GM23338 (cell line): ENCODE measurements at places on chromosomes 7 and 10. TPM values are rescaled to one million over a fixed set of nuclear protein-coding genes. Genes with fewer than 3 reads are reported as not detected.

DNA sequence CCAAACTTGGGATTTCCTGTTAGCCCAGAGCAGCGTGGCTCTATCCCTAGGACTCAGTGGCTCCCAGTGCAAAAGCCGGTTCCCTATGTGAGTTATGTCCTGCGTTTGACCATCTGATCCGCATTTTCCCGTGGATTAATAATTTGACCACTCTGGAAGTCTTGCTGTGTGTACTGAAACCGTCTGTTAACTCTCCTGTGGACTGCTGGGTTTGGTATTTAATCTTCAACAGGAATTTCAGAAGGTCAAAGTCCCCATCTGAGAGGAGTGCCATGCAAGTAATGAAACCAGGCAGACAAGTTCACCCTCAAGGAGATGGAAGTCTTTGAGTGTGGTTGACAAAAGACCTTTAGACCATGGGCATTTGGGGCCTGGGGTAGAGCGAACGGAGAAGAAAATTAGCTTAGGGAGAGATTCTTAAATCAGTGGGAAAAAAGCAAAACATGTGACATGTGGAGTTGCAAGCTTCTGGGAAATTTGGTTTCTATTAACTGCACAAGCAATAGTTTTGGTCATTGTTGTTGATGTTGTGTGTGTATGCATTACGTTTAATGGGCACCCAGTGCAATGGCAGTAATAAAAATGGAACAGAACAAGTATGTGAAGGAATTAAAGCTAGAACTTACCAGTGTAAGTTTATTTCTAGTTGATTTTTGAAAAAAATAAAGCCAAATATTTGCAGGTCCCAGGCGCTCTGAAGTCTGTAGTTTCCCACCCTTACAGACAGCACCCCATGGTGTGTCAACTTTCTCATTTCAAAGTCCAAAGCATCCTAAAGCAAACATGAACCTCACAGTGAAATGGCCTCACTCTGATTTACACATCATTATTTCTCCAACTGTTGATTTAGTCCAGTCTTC lies 38.2 kb downstream of the LYZL1 start:
- no peak for DNase-seq

GRCh38 chr10:110113670-110114337 lies 93.6 kb upstream of the MXI1 start:
- DNase-seq, result peak; percentile 19

GCK gene
- total RNA-seq, result 7.3 and 9.3 TPM in 2 replicates

CCDC3 gene
- total RNA-seq, result 4.5 and 5.2 TPM in 2 replicates

DNA sequence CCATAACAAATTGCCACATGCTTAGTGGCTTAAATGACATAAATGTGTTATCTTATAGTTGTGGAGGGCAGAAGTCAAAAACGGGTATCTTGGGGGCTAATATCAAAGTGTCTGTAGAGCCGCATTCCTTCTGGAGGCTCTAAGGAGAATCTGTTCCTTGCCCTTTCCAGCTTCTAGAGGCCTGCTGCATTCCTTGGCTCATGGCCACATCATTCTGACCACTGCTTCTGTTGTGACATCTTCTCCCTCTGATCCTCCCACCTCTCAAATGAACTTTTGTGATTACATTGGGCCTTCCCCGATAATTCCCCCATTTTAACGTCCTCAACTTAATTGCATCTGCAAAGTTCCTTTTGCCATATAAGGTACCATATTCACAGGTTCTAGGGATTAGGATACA lies 76.1 kb downstream of the CYP26A1 start:
- no peak for DNase-seq

- peak; percentile 40 for DNase-seq
Observed at GRCh38 chr10:58641095-58641531, 128.4 kb downstream of the BICC1 start.

CLRN3 gene
- total RNA-seq, result not detected in 2 replicates

- no peak for DNase-seq
Observed at GRCh38 chr10:124619195-124619594, 125.0 kb downstream of the FAM53B start.

DNA sequence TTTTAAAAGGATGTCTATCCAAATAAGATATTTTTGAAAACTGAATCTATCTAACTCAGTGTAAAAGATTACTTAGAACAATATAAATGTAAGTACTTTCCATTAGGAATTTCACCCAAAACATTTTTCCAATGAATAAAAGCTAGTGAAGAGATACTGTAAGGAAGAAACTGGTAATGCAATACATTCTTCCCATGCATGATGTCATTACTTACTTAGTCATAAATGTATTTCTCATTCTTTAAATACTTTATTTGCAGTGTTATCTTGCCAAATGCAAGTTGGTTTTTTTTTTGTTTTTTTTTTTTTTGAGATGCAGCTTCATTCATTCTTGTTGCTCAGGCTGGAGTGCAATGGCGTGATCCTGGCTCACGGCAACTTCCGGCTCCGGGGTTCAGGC lies 265.6 kb downstream of the PHF14 start:
- no peak for DNase-seq

TMEM178B gene
- total RNA-seq, result 9.4 and 15.6 TPM in 2 replicates

- DNase-seq, result peak; percentile 54
Observed at GRCh38 chr10:43338117-43338516, 33.3 kb upstream of the FXYD4 start.

- no peak for DNase-seq
Observed at GRCh38 chr7:466465-467191, 53.0 kb downstream of the PDGFA start.

NUP42 gene
- total RNA-seq, result 42.7 and 44.7 TPM in 2 replicates

DNA sequence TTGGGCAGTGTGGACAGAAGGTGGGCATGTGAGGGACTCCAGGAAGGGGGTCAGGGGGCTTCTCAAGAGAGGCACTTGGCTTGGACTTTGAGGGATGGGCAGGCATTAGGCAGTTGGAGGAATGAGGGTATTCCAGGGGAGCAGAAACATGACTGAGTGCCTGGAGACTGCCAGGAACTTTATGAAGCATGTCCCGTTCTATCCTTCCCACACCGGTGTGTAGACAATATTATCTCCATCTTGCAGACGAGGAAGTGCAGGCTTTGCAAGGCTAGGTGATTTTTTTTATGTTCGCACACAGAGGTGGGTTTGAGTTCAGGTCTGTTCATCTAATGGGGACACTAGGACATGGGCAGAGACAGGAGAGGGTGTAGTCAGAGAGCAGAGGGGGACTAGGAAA lies 162.7 kb downstream of the RPS24 start:
- no peak for DNase-seq

- DNase-seq, result no peak
Observed at GRCh38 chr7:151186640-151187408, at the start of gene ASB10. Gene ASB10, minus strand, starts transcription at chr7:151187250. Its CDS starts 120 bp downstream, at chr7:151187130.

GRCh38 chr10:26799342-26799741 lies 61.4 kb downstream of the ABI1 start:
- no peak for DNase-seq

- DNase-seq, result no peak
Observed at GRCh38 chr7:23475576-23475839, 5.2 kb upstream of the IGF2BP3 start.

DNA sequence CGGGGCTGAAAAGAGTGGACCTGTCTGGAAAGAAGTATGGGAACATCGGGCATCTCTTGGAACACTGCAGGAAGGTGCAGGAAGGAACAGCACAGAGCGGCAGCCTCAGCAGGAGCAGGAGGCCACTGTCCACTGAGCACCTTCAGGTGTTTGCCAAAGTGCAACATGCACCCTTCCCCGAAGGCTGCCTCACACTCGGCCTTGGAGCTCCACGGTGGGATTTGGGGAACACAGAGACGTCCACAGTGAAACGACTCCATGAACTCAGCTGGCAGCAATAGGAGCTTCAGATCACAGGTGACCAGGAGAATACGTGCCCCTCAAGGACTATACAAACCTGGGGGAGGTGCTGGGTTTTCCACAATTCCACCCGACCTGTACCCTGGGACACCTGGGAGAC lies 140.3 kb upstream of the RET start:
- DNase-seq, result no peak

GRCh38 chr7:158283016-158283974 lies 304.3 kb downstream of the PTPRN2 start:
- DNase-seq, result no peak

GRCh38 chr7:1496531-1497292 lies 7.5 kb downstream of the INTS1 start:
- DNase-seq, result no peak

DNA sequence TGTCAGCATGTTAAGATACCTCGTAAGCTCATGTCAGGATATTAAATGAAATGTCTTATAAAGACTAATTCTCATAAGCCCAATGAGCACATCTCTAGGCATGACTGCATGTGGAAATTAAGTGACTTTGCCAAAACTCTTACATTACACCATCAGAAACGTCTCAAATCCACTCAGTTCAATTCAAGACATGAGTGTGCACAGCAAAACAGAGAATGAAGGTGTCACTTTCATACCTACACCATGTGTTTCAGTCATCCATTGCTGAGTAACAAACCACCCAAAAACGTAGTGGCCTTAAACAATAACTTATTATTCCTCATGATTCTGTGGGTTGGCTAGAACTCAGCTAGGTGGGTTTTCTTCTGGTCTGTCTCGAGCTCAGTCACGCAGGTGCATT lies 99.8 kb downstream of the ATE1 start:
- DNase-seq, result no peak

GRCh38 chr7:11895337-11895736 lies 63.3 kb upstream of the THSD7A start:
- no peak for DNase-seq

GRCh38 chr10:77032188-77032570 lies 605.4 kb downstream of the KCNMA1 start:
- no peak for DNase-seq

ZP3 gene
- total RNA-seq, result 4.3 and 5.1 TPM in 2 replicates

GRCh38 chr7:44893710-44894234 lies 8.4 kb upstream of the PURB start:
- DNase-seq, result no peak

GRCh38 chr7:130071701-130072622 lies 1.6 kb downstream of the KLHDC10 start:
- peak; percentile 91 for DNase-seq

DNA sequence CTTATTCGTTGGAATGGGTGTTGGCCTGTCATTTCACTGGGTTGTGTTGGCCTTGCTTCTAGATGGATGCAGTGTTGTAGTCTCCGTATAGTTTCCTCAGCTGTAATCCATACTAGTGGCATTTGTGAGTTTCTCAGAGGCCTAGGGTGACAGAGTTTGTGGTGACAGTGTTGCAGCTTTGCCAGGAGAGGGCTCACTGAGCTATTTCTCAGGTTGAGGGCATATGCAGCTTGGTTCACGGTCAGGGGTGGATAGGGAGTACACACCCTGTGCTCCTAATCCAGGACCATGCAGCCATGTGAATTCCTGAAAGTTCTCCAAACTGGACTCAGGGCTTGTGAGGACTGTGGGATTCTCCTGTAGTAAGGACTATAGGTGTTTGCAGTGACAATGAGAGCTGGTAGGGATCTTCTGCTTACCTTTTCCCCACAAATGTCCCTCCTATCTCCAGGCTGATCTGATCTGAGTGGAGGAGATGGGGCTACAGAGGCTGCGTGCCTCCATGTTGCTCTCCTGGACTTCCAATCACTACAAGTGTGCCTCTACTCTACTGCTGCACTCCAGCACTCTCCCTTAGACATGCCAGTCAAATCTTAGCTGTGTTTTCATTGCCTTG lies 229.0 kb downstream of the STK31 start:
- peak; percentile 71 for DNase-seq

- DNase-seq, result no peak
Observed at GRCh38 chr7:22972207-22972606, 41.7 kb downstream of the HYCC1 start.

SFTPA2 gene
- not detected in 2 replicates for total RNA-seq

C10orf53 gene
- not detected in 2 replicates for total RNA-seq

- no peak for DNase-seq
Observed at GRCh38 chr7:152081088-152081487, 55.6 kb downstream of the GALNT11 start.

- no peak for DNase-seq
Observed at GRCh38 chr7:13327669-13328068, 640.2 kb downstream of the ARL4A start.

DNA sequence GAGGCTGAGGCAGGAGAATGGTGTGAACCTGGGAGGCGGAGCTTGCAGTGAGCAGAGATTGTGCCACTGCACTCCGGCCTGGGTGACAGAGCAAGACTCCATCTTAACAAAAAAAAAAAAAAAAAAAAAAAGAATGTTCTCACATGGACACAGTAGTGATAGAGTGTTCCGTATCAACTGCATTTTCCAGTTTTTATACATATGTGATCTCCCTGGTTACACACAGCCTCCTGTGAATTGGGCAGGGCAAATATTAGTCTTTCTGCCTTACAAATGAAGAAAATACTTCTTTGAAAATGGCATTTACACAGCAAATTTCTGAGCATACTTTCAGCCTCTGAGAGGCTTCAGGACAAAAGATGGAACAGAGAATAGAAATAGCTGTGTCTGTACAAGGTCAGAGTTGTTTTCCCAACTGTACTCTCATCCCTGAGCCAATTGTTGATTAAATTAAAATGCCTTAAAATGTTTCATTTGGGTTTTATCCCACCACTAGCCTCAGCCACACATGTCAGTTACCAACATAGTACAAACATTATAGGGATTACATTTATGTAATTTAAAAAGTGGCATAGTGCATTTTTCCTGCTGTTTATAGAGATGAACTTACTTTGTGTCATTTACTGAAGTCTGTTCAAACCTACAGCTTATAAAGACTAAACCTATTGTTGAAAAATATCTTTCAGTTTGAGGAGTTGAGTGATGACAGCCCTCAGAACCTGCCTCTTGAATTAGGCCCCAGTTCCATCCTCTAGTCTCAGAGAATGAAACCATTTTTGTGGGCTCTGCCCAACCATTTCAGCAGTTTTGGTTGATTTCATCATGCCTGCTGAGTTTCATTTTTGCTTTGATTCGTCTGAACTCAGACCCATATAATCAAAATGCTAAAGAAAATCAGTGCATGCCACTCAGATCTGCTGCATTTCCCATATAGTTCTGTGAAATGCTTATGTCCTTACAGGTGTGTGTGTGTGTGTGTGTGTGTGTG lies 609.4 kb upstream of the C7orf33 start:
- no peak for DNase-seq

GRCh38 chr7:64997927-64998391 lies 7.1 kb upstream of the ZNF117 start:
- peak; percentile 79 for DNase-seq
